ENCODE measurements at places on chromosomes 7 and 10.

DNA sequence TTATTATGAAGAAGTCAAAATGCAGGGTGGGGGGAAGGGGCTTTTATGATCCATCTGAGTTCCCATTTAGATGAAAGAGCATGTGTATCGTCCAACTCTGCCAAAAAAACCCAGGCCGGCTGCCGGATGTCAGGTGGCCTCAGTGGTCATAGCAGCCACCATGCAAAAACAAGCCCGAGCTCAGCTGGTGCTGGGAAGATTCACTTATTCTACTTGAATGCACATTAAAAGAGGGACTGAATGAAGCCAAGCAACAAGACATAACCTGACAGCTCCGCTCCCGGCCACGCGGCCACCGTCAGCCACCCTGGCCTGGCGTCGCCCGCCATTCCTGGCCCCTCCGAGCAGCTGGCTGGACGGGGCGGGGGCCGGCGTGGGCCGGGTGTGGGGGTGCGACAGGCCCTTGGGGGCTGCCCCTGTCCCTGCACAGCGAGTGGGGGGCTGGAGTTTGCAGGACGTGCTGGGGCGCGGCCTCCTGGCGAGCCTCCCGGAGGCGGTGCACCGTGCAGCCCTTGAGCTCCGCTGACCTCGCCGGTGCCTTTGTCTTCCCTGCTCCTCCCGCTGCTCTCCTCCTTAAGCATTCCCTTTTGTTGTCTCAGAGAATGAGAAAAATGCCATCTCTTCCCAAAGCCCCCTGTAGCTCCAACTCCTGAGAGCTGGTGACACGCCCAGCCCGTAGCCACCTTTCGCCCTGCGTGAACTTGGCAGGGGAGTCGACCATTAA lies 67.8 kb downstream of the EBF3 start:
- no peak for DNase-seq

GRCh38 chr7:131945313-131945911 lies 389.0 kb upstream of the PODXL start:
- DNase-seq = peak; percentile 8

GRCh38 chr10:112593023-112593422 lies 146.0 kb downstream of the VTI1A start:
- DNase-seq = no peak

DNA sequence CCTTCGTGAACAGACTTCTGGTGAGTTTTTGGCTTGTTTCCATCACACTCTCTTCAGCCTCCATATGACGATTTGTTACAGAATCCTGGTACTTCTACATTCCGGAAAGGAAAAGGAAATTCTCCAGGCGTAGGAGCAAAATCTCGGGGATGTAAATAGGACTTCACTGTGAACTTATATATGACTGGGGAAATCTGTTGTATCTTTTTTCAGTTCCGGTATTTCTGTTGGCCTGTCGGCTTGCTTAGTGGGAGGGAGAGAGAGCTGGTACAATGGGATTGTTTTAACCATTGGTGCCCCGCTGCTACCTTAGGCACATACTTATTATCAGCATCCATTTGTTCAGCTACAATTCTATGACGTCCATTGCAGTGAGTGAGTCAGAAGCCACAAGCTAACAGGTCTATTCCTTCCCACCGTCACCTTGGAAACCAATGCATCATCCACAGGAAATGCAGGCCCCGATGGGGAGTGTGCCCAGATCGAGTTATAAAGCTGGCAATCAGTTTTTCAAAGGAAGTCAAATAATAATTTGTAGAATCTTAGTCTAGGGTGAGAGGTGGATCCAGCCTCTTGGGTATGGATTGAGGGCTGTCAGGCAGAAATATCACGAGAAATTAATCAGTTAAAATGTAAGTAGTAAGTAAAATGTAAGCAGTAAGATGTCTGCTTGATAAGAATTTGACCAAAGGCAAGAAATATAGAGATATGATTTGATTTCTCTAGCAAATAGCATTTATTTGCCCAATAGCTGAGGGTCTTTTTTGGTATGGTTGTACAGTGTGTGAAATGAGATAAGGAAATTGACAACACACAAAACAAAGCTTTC lies 92.0 kb upstream of the MKLN1 start:
- peak; percentile 87 for DNase-seq

DNA sequence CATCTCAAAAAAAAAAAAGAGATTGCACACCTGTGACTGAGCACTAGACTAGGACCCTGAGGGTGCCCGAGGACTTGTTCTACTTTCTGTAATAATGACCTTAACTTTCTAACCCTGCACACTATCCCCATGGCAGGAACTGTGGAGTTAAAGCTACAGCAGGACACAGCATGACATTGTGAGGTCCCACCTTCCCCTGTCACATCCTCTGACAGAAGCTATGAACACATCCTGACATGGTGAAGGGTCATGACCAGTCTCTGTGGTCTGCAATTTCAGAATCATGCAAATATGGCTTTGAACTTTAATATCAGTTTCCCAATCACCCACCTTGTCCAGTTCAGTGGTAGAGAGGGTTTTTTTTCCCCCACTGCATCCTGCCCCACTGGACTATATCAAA lies 18.5 kb upstream of the SAR1A start:
- no peak for DNase-seq

DNA sequence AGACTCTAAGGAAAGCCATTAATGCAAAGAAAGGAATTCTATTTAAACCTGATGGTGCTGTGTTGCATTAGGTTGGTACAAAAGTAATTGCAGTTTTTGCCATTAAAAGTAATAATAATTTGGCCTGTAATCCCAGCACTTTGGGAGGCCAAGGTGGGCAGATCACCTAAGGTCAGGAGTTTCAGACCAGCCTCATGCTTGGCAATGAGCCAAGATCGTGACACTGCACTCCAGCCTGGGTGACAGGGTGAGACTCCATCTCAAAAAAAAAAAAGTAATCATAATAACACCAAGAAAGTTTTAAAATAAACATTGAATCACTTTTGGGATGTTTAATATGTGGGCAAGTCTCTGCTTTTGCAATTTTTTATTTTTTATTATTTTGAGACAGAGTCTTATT lies 107.3 kb upstream of the FRMD4A start:
- no peak for DNase-seq

DNA sequence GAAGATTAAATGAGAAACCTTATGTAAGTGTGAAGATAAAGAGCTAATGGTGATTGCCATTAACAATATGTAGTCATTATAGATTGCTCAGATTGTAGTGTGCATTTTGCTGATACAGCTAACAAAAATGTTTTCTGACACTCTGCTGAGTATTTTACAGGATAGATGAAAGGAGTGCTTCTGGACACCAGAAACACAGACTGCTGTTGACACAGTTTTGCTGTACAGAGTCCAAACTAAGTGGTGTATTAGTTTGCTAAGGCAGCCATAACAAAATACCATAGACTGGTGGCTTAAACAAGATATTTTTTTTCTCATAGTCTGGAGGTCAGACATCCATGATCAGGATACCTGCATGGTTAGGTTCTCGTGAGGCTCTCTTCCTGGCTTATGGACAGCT lies 2.2 kb downstream of the SMC3 start:
- DNase-seq = no peak

DNA sequence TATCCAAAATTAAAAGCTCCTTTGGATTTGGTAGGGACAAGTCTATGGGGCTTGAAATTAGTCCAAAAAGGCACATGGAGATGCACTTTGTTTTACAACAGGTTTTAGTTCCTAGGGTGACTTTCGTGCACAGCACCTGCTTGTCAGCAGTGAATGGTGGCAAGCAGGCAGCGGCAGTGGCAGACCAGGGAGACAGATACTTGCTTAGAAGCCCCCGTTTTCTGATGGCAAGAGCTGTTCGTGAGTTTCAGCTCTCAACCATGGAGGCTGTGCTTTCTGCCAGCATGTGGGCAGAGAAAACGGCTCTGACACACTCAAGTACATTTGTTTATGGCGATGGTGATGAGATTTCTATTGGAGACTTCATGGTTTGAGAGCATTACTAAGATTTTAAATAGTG lies 61.7 kb upstream of the SHH start:
- no peak for DNase-seq

DNA sequence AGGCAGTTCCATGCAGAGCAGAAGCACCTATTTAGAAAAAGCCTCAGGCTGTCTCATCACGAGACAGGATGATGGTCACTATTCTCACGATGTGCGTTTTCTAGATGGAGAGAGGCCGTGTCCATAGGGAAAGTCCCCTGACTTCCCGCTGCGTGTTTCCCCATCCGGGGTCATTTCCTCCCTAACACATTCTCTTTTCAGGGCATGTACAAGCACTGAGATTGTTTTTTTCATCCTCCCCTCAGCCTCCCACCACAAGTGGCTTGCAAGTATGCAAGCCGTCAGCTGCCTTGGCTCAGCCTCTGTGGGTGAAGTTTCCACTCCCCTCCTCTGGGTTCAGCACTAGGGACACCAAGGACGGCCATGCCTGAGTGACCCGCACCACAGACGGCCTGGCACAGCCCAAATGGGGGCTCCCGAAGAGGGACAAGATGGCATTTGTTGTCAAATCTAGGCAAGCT lies 2.7 kb upstream of the CALML5 start:
- DNase-seq = no peak

GRCh38 chr10:122894261-122894944 lies 15.0 kb upstream of the FAM24B start:
- DNase-seq = no peak

DNA sequence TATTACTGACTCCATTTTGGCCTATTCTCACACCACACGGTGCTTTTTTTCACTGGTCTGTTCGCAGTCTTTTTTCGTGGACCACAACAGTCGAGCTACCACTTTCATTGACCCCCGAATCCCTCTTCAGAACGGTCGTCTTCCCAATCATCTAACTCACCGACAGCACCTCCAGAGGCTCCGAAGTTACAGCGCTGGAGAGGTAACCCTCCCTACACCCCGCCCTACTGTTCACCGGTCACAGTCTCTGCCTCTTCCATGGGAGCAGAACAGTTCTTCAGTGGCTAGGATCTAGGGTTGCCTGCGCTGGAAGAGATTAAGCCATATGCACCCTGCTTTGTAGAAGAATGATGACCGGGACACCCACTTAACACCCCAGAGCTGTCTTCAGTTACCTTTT lies 103.4 kb upstream of the STK17A start:
- no peak for DNase-seq

DNA sequence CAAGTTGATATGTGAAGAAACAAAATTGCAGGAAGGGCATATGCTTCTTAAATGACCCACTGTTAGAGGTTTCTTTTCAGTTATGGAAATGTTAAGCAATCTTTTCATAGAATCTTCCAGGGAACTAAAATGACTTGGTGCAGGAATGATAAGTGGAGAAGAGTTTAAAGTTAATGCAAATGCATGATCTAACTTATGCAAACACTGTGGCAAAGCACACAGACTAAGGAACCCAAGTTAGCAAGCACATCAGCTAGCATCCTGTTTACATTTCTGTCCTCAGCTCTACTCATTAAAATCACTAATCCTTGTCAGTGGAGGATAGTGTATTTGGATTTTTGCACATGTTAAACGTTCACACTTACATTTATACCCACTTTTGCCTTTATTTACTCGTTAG lies 9.3 kb downstream of the CLCN1 start:
- DNase-seq = no peak

GRCh38 chr10:133135116-133135465 lies 24.9 kb upstream of the KNDC1 start:
- no peak for DNase-seq

GRCh38 chr10:118259288-118259906 lies 82.7 kb downstream of the FAM204A start:
- DNase-seq = no peak

DNA sequence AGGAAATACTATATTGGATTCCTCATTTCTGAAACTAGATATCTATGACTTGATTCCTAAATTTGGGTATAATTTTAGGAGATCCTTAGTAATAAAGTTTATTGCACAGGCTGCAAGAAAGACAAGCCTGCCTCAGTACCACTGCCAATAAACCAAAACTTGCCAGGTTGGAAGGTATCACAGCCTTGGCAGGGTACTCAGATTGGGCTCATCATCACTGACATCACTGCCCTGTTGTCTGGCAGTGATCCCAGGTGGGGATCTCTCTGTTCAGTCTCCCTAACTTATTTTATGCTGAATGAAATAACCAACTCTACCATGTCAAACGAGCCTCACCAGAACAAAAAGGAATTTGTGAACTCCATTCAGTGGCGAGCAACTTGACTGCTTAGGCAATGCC lies 18.8 kb downstream of the FIGNL1 start:
- no peak for DNase-seq

- DNase-seq = no peak
Measured at GRCh38 chr7:30468791-30469190, 9.8 kb downstream of the NOD1 start.

DNA sequence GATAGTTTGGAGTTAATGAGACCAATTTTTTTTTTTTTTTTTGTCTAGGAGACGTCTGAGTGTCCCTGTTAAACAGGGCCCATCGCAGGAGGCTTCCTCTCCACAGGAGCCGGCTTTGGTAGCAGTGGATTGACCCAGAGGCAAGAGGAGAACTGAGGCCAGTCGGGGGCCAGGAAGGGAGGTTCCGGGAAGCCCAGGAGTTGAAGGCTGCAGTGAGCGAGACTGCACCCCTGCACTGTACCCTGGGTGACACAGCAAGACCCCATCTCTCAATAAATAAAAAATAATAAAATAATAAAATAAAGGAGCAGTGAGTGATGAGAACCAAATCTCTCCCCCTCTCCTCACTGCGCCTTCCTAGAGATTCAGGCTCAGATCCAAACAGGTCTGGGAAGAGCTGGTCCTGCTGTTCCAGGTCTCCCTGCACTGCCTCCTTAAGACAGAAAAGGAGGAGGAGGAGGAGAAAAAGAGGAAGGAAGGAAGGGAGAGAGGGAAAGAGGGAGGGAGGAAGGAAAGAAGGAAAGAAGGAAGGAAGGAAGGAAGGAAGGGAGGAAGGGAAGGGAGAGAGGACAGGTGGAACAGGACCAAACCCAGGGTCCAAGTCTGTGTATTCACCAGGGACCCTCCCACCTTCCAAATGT lies 3.5 kb downstream of the MNX1 start:
- DNase-seq = no peak

DNA sequence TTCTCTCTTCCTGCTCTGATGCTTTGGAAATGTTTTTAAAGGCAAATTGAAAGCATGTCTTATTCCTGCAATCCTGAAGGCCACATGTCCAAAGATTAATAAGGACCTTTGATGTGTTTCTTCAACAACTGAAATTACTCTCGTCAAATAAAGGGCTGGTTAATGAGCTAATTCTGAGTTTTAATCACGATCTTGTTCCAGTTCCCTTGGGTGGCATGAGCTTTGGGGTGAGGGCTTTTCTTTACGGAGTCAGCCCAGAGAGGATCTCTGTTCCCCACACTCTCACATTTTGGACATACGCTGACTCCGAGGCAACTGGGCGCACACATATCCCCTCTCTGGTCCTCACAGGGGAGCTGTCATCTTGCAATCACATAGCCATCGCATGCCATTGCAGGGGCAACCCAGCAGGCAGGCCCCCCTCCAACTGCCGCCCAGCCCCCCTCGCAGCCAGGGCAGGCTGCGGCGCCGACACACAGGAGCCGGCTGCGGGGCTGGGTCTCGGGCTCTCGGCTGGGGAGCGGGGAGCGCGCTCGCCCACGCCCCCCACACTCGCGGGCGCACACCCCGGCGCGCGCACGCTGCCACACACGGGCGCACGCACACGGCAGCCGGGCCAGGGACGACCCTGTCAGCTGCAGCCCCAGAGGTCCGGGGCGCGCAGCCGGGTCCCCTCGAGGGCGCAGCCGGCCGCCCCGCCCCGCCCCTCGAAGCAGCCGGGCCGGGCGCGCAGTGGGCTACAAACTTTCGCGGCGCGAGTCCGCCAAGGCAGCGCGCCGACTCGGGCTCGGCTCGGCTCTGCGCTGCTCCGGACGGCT lies at the start of gene GDF10:
Gene GDF10, plus strand, starts transcription at position 587 of the 818 bp plus-strand sequence. CDS start 455 bp downstream, outside the sequence.
- no peak for DNase-seq
